ENCODE measurements at places on chromosomes 2 and 18.
A peak's percentile ranks its signal among the peaks of the same experiment; 100 is the strongest.

GRCh38 chr2:28564346-28564745 is 68.5 kb downstream of the PLB1 start:
- DNase-seq, result no peak

DNA sequence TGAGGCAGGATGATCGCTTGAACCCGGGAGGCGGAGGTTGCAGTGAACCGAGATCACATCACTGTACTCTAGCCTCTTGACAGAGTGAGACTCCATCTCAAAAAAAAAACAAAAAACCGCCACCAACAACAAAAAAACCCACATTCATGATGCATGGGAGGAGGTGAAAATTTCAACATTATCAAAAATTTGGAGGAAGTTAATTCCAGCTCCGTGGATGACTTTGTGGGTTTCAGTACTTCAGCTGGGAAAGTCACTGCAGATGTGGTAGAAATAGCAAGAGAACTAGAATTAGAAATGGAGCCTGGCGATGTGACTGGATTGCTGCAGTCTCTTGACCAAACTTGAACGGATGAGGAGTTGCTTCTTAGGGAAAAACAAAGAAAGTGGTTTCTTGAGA is 74.3 kb downstream of the PRKCE start:
- no peak for DNase-seq

- DNase-seq, result no peak
These were observed 598.6 kb downstream of the NYAP2 start for GRCh38 chr2:225998116-225998515.

GRCh38 chr2:240509667-240510512 is 47.9 kb downstream of the ANKMY1 start:
- no peak for DNase-seq

GRCh38 chr2:187544371-187545080 is 9.7 kb downstream of the TFPI start:
- no peak for DNase-seq

- no peak for DNase-seq
These were observed 53.5 kb upstream of the CYP1B1 start for GRCh38 chr2:38129481-38129880.

DNA sequence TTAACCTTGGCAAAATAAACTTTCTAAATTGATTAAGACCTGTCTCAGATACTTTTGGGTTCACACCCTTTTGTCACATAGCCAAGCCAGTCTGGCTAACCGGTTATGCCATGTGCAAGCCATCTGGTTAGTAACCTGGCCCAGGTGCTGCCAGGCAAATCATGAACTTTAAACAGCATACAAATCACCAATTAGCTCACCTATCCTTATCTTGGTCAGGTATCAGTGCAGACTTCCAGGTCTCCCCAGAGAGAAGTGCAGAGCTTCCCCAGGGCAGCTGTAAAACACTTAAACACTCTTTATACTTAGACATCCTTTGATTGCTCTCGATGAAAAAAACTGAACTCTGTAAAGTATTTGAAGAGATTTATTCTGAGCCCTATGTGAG is 14.9 kb upstream of the MC5R start:
- no peak for DNase-seq

GRCh38 chr2:215619022-215619958 is 183.4 kb upstream of the FN1 start:
- peak; percentile 57 for DNase-seq

DNA sequence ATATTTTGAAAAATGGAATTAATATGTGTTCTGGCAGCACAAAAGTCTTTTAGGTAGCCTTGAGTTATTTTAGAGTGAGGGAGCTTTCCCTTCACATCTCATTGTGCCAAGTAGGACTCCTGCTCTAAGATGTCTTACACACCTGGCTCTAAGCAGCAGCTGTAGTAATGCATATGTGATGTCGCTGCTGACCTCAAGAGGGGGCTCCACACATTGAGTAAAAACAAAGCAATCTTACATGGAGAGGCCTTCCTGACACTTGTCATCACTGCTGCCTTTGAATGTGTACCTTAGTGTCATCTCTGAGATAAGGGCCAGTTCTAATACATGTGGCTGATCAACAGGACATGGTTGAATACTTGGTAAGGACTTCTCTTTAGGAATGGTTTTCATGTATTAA is 75.8 kb downstream of the ACTR3 start:
- DNase-seq, result peak; percentile 16

- DNase-seq, result no peak
These were observed 43.2 kb downstream of the LPIN2 start for GRCh38 chr18:2969695-2970094.

- DNase-seq, result peak; percentile 65
These were observed at the start of gene TGFBRAP1 for GRCh38 chr2:105329561-105330495. Gene TGFBRAP1 (minus strand): TSS chr2:105329735. CDS start chr2:105308301, 21,434 bp downstream.

DNA sequence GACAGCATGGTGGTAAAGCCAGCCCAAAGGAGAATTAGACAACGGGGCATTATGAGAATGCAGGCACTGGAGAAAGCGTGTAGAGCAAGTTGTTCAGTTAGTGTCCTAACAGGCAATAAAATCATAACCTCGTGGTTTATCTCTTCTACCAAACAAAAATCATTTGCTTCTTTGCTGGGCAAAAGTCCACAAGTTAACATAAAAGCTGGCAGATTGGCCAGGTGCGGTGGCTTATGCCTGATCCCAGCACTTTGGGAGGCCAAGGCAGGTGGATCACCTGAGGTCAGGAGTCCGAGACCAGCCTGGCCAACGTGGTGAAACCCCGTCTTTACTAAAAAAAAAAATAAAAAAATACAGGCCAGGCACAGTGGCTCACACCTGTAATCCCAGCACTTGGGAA is 364.1 kb downstream of the SETBP1 start:
- no peak for DNase-seq

DNA sequence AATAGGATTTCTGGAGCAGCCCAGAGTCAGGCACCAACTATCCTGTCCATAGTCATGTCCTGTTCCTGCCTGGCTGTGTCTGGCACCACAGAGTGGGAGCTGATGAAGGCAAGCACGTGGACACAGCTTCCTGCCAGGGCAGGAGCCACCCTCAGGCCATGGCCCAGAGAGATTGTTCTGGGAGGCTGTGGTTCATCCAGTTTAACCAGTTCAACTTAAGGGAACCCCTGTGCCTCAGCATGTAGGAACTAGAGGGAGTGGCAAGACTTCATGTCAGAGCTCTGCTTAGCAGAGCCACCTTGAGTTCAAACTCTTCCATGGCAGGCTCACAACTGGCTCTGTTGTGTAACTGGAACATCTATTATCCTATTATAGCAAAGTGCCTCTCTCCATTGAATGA is 73.2 kb upstream of the NCKAP5 start:
- DNase-seq, result no peak

DNA sequence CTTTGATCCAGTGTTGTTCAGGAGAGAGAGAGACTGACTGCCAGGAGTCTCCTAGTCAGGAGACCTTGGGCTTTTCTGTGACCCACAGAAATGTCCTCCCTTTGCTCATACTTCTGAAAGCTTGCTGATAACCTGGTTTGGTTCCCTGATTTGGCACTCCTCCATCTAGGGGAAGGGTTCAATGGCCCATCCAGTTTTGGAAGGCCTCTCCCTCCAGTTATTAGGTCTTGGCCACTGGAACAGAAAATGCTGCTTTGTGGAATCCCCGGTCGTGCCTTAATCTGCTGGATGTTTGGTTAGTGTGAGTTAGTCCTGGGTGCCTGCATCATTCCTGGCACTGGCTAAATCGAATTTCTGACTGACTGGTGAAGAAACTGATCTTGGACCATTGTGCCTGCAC is 35.7 kb downstream of the KDM3A start:
- no peak for DNase-seq

GRCh38 chr2:16226943-16227664 is 286.8 kb downstream of the MYCN start:
- DNase-seq, result no peak

DNA sequence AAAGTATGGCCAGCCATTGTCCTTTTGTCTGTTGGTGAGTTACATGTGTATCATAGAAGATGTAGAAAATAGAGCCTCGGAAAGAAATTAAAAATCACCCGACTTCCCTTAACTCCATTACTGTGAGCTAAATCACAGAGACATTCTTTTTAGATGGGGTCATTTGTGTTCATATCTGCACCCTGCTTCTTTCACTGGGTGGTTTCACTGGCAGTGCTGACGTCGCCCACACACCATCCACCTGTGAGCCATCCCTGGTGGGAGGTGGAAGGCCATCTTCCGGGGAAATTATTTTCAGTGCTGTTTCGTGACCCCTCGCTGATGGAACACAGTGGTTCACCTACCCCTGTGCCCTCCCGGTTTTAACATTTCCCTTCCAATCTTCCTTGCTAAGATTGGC is 21.2 kb downstream of the SH3BP4 start:
- no peak for DNase-seq

GRCh38 chr2:112958428-112959108 is 19.2 kb upstream of the IL36G start:
- peak; percentile 40 for DNase-seq

DNA sequence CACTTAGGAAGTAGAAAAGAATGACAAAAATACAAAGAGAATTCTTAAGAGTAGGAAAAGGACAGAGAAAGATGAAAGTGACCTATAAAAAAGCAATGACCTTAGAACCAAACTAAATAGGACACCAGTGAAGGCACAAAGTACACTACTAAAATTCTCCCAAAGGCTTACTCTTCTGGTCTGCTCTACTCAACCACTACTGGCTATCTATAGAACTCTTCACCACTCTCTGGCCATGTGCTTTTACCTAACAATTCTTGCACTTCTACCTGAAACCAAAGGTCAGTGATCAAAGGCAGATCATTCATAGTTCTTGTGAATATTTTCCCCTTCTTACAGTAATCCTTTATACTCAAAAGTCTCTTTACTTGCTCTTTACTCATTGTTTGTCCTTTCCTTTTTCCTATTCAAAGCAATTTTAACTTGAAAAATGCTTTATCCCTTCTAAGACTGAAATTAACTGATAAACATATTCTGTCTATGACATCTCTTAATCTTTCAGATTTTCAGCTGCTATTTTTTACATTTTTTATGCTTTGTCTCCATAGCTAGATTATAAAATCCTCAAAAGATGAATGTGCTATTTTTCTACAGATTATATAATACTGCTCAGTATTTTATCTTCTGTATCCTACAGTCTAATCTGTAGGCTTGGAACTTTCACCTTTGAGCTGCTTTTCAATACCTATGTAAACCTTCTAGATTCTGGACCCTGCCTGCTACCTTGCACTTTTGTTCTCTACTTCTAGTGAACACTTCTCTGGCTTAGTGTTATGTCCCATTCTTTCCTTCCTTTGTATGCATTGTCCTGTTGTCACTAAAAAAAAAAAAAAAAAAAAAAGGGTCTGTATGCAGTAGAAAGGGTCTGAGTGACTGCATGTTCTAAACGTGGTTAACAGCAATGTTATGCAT is 64.6 kb downstream of the NCKAP1 start:
- DNase-seq, result no peak

DNA sequence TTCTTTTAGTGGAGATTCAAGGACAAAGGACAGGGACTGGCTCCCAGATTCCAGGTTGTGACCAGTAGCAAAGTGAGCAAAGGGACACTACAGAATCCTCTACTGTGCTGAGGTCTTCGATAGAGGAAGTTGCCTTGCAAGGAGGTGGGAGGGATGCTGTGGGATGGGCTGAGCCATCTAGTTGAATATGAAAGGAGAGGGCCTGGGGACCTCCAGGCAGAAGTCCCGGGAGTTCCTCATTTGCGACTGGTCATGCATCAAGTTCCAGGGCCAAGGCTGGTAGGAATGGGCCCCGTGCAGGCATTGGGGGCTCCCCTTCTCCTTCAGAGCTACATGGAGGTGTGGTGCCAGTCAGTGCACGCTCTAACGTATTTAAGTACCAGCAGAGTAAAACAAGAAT is 12.6 kb upstream of the PROM2 start:
- DNase-seq, result no peak

DNA sequence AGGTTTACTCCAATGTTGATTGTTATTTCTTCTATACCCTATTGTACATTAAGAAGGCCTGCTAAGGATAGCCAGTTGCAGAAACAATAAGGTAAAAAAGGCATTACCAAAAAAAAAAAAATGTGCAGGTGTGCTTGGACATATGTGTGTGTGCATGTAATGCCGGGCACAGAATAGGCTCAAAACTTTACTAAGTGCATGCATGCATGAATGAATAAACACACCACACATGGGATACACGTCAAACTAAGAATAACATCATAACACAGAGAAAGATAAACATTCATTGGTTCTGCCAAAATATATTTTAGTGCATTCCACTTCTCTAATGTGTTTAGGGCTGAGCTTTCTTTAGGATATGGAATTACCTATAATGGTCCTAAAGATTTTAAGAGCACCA is 298.2 kb downstream of the TCF4 start:
- DNase-seq, result no peak

- peak; percentile 78 for DNase-seq
These were observed 307.5 kb downstream of the GALR1 start for GRCh38 chr18:77557046-77557587.

GRCh38 chr2:152251811-152252210 is 76.2 kb upstream of the STAM2 start:
- no peak for DNase-seq

DNA sequence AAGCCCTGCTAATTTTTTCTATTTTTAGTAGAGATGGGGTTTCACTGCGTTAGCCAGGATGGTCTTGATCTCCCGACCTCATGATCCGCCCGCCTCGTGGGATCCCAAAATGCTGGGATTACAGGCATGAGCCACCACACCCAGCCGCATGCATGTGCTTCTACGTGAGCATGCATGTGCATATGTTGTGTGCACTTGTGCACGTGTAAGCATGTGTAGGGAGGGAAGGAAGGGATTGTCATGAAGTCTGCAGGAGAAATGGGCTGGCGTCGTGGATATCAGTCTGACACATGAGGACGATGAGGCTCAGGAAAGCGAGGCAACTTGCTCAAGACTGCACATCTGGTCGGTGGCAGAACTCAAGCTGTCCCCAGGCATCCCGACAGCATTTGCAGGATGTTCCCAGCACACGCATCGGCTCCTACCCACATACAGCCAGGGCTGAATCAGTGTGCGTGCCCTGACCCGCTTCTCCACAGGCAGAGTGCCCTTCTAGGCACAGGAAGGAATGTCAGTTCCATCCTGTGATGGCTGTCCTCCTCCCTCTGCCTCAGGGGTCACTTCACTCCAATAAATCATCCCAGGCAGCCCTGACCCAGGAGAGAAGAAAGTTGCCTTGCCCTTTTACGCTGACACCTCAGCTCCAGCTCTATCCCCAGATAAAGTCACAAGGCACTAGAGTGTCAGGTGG is 49.9 kb upstream of the SLC14A2 start:
- DNase-seq, result peak; percentile 69

GRCh38 chr2:43285987-43286386 is 59.6 kb upstream of the ZFP36L2 start:
- DNase-seq, result no peak

- DNase-seq, result no peak
These were observed 198.1 kb upstream of the RASGRP3 start for GRCh38 chr2:33278245-33278943.

DNA sequence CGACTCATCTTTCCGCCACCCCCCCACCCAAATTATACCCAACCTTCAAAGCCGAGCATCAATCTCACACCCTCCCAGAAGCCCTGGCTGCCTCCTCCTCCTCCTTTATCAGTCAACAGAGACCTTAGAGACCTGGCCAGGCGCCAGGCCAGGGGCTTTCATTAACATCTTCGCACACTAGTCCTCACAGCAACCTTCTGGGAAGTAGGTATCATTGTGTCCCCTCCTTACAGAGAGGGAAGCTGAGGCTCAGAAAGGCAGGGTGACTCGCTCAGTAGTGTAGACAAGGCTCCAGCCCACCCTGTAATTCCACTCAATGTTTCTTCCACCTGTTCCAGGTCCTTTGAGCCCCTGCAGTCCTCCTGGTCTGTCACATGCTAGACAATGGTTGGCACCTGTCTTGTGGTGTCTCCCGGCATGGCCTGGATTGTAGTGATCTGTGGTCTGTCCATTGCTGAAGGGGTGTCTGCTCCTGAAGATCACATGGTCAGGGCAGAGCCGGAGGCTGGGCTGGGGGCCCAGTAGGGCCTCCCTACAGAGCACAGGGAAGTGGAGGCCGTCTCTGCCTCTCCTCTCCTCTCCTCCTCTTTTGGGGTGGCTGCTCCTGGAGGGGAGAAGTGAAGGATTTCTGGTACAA is 36.0 kb downstream of the KLHL29 start:
- no peak for DNase-seq
